ENCODE measurements at places on chromosomes 6 and 20. TPM values are rescaled to one million over a fixed set of nuclear protein-coding genes. Genes with fewer than 3 reads are reported as not detected.
A peak's percentile ranks its signal among the peaks of the same experiment; 100 is the strongest.

The SGK2 gene
- total RNA-seq: 71.6 TPM

DNA sequence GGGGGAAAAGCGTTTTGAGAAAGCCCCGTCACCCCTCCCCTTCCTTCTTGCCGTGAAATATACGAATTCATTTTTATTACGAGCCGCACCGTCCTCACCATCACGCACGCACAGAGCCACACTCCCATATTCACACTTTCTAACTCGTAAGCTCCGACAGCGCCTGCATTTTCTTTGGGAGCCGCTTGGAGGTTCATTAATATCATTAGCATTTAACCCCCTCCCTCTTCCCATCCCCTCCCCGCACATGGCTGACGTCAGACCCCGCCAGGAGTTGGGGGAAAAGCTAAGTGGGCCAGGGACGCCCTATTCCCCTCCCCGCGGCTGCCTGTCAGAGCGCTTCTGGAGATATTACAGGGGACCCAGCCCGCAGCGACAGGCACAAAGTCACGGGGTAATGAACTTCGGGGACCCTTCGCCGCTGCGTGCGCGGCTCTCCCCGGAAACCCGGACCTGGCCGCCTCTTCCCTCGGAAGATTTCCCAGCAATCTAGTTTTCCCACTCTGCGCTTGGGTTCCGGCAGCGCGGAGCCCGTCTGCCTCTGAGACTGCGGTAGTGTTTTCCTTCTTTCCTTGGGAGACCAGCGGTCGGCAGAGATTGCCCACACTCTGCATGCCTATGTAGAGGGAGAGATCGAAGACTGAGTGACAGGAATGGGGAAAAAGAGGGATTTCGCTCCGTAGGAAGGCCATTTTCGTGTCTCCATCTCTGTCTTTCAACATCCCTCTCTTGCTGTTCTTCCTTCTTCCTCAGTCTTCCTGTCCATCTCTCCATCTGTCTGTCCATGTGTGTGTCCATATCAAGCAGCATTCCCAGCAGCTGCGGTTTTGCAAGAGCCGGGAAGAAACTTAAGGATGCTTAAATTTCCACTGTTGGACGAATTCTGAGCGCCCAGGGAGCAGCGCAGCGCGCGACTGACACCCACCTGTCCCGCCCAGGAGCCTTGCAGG, at the start of gene NR2E1:
Gene NR2E1 (plus strand): TSS at position 309 of the 950 bp plus-strand sequence. CDS start 744 bp downstream, outside the sequence.
- no peak for DNase-seq

The CCN2 gene
- total RNA-seq: 37.0 TPM

DNA sequence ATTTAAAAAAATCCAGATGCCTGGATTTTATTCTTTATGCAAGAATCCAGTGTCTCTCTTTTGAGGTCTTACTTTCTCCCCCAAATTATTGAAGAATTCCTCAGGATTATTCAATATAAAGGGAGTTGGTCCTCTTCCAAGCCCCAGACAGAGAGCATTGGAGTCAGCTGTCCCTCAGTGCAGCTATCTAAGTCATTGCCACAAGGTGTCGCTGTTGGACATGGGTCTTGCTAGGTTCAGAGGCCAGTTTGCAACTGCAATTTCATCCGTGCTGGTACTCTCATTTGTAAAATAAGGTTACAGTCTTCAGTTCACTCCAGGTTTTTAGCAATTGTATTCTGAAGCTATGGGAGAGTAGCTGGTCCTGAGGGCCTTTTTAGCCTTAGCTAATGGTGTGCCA, 27.8 kb downstream of the CCN2 start:
- peak; percentile 63 for DNase-seq

DNA sequence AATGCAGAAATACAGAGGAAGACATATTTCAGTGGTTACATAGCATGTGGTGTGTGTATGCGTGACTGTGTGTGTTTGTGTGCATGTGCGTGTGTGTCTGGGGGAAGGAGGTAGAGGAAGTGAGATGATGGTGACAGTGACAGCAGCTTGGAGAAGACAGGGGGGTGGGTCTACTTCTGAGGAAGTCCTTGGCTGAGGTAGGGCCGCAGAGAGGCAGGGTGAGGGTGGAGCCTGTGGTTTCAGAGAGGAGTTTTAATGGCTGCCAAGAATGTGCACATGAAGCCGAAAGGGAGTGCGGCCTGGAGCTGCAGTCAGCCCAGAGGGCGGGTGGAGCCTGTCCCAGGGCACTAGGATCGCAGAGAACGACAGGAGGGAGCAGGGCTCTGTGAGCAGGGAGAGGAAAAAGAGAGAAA, 22.7 kb upstream of the RNF24 start:
- DNase-seq: peak; percentile 67

The BNIP5 gene
- total RNA-seq: 23.6 TPM

- no peak for DNase-seq
These were observed 189.8 kb upstream of the IMPG1 start for GRCh38 chr6:76262240-76262639.

The MLIP gene
- total RNA-seq: 0.64 TPM

DNA sequence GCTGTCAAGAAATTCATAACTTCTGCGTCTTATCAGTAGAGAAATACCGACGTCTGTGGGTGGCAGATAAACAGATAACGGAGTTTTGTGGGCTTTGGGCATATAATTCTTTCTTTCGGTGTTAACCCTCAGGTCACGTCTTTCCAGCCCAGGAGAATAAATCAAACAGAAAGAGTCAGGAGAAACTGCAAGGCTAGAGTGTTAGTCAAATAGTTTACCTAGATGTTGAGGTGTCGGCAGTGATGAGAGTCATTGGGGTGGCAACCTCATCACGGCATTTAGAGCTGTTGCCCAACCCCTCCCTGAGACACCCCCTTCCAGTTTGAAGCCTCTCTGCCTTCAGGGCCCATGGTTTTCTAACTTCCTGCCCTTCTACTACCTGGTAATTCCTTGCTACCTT, 49.5 kb downstream of the ADTRP start:
- DNase-seq: no peak

The SEMG1 gene
- 0.27 TPM for total RNA-seq

The MDFI gene
- not detected for total RNA-seq

GRCh38 chr6:106090001-106090400, 3.9 kb downstream of the PRDM1 start:
- DNase-seq: no peak

GRCh38 chr6:21928827-21929226, 335.3 kb downstream of the SOX4 start:
- DNase-seq: no peak

The SLC22A7 gene
- total RNA-seq: not detected

GRCh38 chr6:16124198-16125180, 4.4 kb upstream of the MYLIP start:
- DNase-seq: no peak

The ZBTB12 gene
- total RNA-seq: 0.75 TPM

- DNase-seq: no peak
These were observed 108.4 kb downstream of the HUS1B start for GRCh38 chr6:548517-548916.

DNA sequence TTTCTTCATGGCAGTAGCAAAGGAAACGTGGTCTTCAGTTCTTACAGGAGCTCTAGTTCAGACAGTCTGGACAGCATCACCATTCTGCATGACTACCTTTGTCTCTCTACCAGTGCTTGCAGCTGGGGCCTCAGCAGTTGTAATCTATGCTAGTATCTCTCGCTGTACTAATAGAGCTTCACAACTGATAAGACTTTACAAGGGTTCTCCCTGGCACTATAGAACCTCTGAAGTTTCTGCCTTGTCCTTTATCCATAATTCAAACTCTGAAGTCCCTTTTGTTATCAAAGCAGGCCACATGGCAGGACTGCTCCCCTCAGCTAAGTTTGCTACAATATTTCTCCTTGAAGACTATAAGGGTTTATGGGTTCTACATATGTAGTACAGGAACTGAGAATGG, 842.1 kb upstream of the ADGRB3 start:
- DNase-seq: no peak

GRCh38 chr6:31879143-31879542, 346 bp upstream of the SLC44A4 start:
- no peak for DNase-seq

The SLC26A8 gene
- 2.6 TPM for total RNA-seq

The RNF144B gene
- total RNA-seq: 1.4 TPM

- DNase-seq: peak; percentile 56
These were observed 73.2 kb downstream of the VEGFA start for GRCh38 chr6:43843097-43843645.

The CRIP3 gene
- total RNA-seq: not detected

The PTP4A1 gene
- 100 TPM for total RNA-seq

DNA sequence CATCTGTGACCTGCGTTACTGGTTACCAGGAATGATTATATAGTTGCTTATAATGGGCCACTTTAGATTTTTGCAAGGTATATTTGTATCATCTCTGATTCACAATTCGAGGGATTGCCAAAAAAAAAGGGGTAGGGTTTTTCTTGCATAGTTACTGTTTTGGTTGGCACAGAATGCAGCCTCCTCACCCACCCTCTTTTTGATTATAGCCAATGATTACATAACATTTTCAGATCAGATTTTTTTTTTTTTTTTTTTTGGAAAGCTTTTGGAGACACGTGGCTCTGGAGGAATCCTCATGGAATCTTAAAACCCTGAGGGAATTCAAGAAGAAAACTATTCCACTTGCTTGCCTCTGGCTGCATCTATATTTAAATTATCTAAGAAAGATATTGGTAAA, 53.7 kb downstream of the UST start:
- DNase-seq: no peak

The PSORS1C1 gene
- 9.7 TPM for total RNA-seq

DNA sequence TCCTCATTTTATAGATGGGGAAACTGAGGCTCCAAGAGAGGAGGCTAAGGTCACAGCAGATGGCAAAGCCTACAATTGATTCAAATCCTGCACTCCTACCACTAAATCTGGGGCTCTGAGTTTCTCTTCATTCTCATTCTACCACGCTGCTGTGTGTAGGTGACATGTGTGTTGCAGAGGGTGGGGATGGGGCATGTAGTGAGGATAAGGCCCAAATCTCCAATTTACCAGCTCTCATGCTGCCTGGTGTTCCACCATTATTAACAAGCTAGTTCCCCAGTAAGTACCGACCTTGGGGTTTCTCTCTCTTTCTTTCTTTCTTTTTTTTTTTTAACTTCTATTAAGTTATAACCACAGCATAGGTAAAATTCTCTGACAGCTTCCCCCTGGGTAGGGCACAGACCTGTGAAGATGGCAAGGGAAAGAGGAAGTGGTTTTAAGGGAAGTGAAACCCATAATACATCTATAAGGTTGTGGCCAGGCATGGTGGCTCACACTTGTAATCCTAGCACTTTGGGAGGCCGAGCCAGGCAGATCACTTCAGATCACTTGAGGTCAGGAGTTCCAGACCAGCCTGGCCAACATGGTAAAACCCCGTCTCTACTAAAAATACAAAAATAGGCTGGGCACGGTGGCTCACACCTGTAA, 13.0 kb upstream of the MATN4 start:
- no peak for DNase-seq

DNA sequence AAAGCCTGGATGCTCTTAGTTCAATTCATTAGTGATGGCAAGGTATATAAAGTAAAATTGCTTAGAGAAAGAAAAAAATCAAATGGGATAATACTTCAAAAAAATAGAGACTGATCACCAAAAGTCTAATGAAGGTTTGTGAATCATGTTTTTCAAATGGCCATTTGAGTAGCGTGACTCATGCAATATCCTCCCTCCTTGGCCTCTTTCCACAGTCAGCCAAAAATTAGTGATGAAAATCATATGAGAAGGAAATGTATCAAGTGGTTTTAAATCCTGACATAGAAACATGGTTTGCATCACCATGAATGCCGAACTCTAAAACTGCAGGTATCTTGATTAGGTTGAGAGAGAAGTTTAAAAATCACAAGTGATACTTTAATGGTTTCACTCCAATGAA, 1.2 kb upstream of the COL19A1 start:
- DNase-seq: no peak

GRCh38 chr6:133099573-133099972, 141.6 kb upstream of the EYA4 start:
- DNase-seq: no peak

The ADGB gene
- 4.3 TPM for total RNA-seq

DNA sequence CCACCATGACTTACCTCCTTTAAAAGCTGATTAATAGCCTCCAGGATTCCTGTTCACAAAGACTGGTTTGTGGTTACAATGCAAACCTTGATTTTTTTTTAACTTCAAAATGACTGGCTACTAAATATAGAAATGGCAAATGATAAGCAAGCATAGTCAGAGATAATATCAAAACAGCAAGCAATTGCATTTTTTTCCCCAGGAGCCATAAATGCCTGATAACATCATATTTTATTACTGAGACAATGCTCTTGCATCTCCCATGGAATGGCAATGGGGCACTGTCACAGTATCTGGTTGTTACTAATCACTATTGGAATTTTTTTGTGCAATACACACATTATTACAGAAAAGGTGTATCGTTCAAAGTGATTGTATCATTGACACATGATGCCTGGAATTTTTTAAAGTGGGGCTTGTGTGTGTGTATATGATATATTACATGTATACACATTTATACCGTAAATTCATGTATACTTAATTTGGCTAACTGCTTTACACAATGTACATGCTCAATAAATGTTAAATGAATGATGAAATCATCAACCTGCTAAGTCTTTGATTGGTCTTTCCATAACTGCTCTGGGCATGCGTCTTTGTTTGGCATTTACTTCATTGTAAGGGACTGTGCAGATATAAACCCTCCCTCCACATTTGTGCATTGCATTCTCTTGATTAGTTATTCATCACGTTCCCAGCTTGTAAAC, 980 bp upstream of the SALL4 start:
- no peak for DNase-seq

- no peak for DNase-seq
These were observed 50.1 kb upstream of the ASF1A start for GRCh38 chr6:118843685-118844390.

DNA sequence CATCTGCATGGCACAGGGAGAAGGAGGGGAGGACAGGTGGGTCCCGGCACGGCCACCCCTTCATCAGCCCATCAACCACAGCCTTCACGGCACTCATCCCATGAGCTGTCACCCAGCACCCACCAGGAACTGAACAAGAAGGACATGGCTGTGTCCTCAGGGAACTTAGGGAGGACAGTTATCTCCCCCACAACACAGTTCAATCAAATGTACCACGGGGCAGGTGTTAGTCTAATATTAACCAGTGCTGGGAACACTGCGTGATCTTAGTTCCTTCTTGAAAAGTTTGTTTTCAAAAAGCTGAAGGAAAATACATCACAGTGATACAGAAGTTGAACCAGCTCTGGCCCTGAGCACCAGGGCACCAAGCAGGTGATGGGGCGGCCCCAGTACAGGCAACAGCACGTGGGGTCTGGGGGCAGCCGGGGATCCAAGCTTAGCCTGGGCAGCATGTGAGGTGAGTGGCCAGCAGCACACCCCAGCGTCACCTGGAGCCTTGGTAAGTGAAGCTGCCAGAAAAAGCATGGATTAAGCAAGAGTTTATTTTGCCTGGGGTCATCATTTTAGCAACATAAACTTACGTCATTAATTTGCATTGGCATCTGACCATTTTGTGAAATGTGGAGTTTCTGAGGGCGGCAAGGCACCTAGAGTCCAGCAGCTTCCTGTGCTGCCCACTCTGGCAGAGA, 35.5 kb upstream of the AFDN start:
- DNase-seq: no peak

DNA sequence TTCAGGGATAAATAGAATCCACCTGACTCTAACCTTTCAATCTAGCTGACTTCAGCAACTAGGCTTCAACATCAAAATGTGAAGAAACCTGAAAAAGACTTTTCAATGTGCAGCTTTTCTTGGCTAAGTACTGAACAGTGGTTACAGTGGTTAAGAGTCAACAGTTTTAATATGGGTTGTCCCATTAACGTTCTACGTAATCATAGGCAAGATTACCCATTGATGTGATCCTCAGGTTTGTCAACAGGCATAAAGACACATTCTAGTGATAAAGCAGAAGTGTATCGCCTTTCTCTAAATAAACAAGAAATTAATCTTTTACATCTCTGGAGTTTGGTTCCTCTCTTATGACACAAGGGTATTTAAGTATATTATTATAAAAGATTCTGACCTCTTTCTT, 154.1 kb upstream of the RUNX2 start:
- DNase-seq: no peak

The ANGPT4 gene
- 0.14 TPM for total RNA-seq

- DNase-seq: no peak
These were observed 283.0 kb upstream of the CDH4 start for GRCh38 chr20:60968853-60969720.
